Kidney glomerular epithelial cell (primary cell): ENCODE measurements at places on chromosomes 13 and 19.
A peak's percentile ranks its signal among the peaks of the same experiment; 100 is the strongest.

GRCh38 chr13:62320129-62321108 lies 904.8 kb upstream of the PCDH20 start:
- peak; percentile 3 for DNase-seq

DNA sequence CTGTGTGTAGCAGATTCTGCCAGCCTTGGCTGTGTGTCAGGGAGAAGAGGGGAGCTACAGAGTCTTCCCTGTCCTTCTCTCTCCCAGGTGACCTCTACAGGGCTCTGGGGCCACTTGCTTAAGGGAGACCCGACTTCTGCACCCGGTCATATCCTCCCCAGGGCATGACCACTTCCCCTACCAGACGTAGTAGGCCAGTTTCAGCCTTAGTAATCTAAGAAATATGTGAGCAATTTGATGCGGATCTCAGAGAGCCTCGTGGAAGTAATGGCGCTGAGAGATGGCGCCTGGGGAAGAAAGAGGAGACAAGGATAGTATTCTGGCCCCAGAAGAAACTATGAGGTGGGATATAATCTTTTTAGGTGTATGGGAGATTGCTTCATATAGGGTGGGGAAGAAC lies 41.9 kb downstream of the NFIX start:
- peak; percentile 70 for DNase-seq

DNA sequence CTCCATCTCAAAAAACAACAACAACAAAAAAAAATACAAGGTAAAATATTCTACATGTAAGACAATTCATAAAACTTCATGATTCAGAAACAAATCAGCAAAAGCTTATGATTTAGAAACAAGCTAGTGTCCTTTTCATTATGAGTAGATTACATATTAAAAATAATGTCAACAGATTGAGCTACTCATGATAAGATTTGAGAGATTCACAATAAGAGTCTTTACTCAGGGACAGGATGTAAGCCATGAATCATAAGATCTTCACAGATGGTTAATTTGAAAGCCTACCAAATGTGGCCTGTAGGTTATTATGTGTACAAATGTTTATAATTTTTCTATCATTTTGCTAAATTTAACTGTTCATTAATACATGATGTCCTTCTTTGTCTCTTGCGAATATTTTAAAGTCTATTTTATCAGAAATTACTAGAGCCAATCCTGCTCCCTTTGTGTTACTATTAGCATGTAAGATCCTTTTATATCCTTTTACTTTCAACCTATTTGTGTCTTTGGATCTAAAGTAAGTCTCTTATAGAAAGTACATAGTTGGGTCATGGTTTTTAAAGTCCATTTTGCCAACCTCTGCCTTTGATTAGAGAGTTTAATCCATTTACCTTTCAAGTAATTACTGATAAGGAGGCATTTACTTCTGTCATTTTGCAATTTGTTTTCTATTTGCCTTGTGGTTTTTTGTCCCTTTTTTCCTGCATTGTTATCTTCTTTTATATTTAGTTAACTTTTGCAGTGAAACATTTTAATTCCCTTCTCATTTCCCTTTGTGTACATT lies 68.3 kb upstream of the RXFP2 start:
- DNase-seq = peak; percentile 22

DNA sequence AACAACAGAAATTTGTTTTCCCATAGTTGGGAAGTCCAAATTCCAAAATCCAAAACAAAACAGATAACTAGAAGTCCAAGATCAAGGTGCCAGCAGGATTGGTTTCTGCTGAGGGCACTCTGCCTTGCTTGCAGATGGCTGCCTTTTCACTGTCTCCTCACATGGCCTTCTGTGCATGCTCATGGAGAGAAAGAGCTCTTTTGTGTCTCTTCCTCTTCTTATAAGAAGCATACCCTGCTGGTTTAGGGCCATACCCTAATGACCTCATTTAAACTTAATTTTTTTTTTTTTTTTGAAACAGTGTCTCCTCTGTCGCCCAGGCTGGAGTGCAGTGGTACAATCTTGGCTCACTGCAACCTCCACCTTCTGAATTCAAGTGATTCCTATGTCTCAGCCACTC lies 1974.1 kb upstream of the PCDH20 start:
- no peak for DNase-seq

- DNase-seq = no peak
Observed at GRCh38 chr13:51682686-51683085, 98.4 kb downstream of the WDFY2 start.

DNA sequence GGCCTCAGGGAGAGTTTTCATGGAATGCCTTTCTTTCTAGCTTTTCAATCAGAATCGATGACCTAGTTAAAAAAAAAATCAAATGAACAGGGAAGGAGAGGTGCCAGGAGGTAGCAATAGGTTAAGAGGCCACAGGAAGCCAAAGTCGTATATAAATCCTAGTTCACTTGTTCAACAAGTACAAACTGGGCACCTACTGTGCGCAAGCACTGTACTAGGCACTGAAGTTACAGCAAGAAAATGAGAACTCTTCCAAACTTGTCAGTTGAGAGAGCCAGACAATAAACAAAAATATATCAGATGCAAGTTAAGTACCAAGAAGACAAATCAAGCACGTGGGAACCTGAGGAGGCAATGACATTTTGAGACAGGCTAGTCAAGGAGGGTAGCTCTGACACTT lies 6.1 kb downstream of the SUGP2 start:
- DNase-seq = no peak

DNA sequence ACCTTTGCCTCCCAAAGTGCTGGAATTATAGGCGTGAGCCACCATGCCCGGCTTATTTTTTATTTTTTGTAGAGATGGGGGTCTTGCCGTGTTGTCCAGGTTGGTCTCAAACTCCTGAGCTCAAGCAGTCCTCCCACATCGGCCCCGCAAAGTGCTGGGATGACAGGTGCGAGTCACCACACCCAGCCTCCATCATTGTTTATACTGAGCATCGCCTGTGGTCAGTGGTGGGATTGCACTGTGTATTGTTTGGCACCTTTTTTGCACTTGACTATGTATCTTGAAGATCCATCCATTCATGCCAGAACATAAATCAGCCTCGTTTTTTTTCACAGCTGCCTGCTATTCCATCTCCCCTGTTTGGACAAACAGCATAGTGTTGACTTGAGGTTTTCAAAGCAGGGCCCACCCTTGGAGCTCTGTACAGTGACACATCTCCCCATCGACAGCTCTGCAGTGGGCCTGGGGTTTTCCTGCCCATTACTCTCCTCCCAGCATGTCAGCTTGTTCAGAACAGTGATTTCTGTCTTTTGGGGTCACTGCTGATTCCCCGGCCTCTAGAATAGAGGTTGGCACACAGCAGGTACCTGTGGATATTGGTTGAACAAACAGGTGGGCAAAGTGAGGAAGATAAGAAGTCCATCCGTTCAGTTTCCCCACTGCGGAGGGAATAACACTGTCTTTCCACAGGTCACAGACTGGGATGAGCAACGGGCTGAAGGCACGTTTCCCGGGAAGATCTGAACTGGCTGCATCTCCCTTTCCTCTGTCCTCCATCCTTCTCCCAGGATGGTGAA lies 8.2 kb upstream of the UPK1A start:
- DNase-seq = no peak

GRCh38 chr13:99389520-99390304 lies 82.5 kb upstream of the GPR183 start:
- no peak for DNase-seq

GRCh38 chr19:35069696-35070095 lies 28.2 kb downstream of the HPN start:
- no peak for DNase-seq

- DNase-seq = no peak
Observed at GRCh38 chr13:101092985-101093384, 323.3 kb downstream of the NALCN start.

DNA sequence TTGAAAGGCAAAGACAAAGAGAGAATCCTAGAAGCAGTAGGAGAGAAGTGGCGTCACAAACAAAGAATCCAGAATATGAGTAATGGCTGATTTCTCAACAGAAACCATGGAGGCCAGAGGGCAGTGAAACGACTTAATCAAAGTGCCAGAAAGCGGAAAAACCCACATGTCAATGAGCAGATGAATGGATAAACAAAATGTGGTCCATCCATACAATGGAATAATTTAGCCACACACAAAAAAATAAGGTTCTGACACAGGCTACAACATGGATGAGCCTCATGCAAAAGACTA lies 52.2 kb upstream of the RANBP3 start:
- peak; percentile 10 for DNase-seq
